Brain microvascular endothelial cell (primary cell): ENCODE measurements at places on chromosomes 2 and 18.

- peak; percentile 97 for DNase-seq
Measured at GRCh38 chr18:54805571-54806334, 22.5 kb upstream of the RAB27B start.

DNA sequence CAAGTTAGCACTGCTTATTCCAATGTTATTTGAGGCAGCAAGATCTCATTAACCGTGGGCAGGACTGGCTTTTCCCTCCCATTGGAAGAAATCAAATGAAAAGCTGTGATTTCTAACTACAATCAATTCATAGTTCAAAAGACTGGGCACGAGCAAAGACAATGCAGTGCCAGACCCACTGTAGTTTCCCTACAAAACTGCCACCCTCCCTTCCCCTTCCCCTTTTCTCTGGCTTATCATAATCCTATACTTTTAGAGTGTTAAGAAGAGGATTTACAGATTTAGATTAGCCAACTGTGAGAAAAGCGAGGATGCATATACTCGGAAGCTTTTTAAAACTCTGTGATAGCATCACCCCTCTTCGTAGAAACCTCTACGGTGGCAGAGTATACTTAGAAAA, 260.4 kb downstream of the STK39 start:
- no peak for DNase-seq

GRCh38 chr18:13245481-13246000, 27.0 kb downstream of the LDLRAD4 start:
- no peak for DNase-seq

DNA sequence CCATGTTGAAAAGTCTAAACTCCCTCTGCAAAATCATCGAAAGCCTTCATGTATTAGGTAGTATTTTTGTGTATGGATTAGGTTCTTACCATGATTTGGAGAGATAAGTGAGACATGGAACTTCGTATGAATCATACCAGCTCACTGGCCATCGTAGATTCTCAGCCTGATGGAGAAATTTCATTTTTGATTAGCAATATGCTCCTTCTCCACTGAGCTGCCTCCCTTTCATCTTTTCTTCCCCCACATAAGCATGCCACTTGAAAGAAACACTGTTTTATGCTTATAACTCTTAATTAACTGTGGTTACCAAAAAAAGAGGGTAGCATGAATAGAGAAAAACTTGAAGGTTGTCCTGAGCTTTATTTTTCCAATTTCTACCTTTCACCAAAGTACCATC, 111.9 kb downstream of the NCK2 start:
- DNase-seq, result no peak

GRCh38 chr18:63145166-63145850, 174.3 kb downstream of the BCL2 start:
- no peak for DNase-seq

DNA sequence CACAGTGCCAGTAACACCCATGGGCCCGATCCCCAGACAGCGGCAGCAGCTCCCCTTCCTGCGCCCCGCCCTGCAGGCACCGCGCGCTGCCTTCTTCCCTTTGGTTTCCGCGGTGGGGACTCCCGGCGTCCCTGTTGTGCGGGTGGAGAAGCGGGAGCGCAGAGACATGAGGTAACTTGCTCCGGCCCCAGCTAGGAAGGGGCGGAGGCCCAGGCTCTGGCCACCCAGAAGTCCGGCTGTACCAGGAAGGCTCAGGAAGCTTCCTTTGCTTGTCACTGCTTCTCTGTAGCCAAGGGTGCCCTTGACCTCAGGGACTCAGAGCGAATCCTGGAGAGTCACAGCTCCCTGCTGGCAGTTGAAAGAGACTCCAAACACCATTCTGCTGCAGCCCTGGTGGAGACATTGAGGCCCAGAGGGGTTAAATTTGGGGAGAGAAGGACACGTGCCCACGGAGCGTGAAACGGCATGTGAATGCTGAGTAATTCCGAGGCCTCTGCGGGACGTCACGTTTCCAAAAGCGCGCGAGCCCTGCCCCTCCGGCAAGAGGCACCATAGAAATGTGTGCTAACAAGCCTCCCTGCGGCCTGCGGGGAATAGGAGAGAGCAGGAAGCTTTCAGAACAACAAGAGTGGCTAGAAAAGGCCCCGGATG, 6.7 kb upstream of the ADCY3 start:
- DNase-seq, result no peak

GRCh38 chr2:237818066-237818473, 19.5 kb downstream of the RBM44 start:
- peak; percentile 66 for DNase-seq

- DNase-seq, result no peak
Measured at GRCh38 chr2:142270291-142270690, 139.5 kb upstream of the LRP1B start.

DNA sequence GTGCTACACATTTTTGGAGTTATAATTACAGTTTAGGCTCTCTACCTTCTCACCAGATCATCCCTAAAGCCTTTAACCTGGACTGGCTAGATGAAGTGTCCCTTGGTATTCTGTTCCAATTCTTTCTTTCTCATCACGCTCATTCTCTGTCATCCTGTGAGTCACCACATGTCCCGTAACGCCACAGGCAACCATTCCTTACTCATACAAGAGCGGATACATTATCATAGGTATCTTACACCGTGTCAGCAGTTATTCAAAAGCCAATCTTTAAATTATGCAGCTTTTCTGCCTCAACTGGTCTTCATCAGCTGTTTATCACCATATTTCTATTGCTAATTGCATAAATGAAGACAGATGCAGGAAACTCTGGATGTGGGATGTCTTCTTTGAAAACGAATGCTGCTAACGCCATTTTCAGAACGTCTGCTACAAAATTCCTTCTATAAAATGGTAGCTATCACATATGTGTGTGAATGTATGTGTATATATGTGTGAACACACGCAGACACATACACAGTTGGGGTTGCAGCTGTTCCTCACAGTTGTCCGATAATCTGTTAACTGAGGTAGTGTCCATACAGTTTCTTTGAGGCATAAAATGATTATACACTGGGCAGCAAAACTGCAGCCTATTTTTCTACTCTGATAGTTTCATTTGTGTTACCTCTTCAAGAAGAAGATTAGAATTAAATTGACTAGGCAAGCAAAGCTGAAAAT, 47.9 kb downstream of the EML6 start:
- DNase-seq, result peak; percentile 70

- DNase-seq, result no peak
Measured at GRCh38 chr2:130370490-130370889, 14.6 kb downstream of the PTPN18 start.

DNA sequence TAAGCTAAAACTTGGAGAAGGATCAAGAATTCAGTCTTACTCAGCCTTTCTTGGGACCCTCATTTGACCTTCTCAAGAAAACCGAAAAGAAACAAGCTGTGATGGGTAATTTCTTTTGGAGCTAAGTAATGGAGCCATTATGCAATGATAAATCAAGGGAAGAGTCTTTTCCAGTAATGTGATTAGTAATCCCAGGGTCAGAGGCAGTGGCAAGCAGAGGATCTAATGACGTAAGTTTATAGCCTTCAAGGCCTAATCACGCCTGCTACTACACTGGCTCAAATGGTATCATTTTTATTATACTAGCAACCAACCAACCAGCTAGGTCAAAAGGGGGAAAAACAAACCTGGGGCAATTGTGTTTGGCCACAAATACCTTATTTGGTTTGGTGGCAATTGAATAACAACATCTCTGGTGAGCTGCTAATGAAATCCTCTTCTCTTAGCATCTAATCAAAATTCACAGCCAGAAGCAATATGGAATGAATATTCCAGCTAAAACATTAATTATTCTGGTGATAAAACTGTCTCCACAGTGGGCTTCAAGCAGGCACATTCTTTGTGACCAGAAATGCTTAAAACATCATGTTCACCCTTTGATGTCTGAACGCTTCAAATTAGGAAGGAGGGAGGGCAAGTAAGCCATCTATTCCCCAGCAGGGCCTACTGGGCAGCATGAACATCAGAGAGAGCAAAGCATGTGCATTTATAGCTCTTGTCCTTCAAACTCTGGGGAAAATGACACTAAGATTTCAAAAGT, 114.9 kb upstream of the SULT1C3 start:
- DNase-seq, result no peak

DNA sequence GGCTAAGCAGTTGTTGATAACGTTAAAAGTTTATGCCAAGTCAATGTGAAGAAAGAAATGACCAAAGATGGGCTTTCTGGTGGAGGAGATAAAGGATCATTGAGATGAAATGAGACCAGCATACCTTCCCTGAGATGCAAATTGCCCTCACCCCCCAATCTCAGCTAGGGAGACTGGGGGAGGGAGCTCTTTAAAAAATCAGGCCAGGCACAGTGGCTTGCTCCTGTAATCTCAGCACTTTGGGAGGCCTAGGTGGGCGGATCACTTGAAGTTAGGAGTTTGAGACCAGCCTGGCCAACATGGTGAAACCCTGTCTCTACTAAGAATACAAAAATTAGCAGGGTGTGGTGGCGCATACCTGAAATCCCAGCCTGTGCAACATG, 30.9 kb upstream of the KCMF1 start:
- DNase-seq, result no peak

DNA sequence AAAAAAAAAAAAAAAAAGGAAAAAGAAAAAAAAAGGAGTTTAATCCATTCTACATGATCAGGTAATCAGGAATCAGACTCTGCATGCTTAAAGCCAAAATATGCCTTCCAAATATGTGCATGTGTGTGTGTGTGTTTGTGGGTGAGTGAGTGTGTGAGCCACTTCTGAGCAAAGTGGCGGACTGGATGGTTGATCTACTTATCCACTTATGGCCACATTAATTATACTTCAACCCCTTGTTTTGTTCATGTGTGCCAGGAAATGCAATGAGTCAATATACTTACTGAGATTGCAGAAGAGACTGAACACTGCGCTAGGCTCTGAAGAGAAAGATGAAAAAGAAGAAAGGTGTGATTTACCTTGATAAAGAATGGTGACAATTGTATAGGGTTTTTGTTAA, 586.5 kb upstream of the NXPH2 start:
- no peak for DNase-seq

GRCh38 chr2:558302-558642, 118.9 kb downstream of the TMEM18 start:
- DNase-seq, result no peak

DNA sequence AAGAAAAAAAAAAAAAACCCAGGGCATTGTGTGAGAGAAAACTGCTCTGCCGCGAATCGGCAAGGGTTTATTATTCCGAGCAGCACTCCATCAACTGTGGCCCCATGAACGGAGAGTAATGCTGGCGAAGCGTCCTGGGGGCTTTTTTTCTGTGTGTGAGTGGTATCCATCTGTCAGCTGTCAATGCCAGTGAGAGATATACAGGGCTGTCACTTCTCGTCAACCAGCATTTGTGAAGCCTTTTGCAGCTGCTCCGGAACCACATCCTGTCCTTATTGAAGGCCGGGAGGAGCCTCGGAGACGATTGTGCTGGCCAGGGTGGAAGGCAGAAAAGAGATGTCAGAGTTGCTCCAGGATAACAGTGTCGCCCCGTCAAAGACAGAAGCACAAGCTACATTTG, 356.9 kb upstream of the SMIM21 start:
- DNase-seq, result no peak

DNA sequence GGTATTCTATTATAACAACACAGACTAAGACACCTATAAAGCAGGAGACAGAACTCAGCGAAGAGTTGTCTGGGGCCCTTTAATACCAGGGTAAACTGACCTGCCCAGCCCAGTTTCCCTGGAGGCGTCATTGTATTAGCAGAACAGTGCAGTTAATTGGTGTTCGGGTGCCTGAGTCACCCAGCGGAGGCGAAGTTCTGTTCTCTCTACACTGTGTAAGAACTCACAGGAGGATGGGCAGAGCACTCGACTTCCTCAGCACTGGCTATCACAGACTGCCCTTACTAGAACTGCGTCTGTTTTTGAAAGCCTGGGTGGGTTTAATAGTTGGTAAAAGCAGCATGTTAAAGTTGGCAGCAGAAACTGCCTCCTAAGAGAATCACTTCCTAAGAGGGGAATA, 106.5 kb upstream of the ATP8B1 start:
- peak; percentile 53 for DNase-seq

GRCh38 chr2:102103284-102103683, 39.3 kb upstream of the IL1R1 start:
- no peak for DNase-seq

DNA sequence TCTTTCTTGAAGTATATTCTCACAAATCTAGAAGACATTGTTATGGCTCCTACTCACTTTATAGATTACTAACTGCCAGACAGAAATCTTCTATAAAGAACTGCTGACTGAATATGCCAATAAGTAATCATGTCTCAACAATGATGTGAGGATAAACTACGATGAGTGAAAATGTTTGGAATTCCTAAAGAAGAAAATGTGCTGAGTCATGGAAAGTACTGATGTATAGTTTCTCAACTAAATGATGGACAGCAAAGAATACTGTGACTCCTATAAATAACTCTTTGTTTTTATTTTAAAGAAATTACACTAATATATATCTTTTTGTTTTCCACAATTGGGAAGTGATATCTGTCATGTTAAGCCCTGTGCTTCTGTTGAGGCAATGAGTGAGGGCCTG, 232.9 kb downstream of the LNPK start:
- DNase-seq, result no peak

GRCh38 chr18:3447068-3447894, 2.7 kb upstream of the TGIF1 start:
- peak; percentile 56 for DNase-seq
